Right cardiac atrium (tissue), 5 donors: ENCODE measurements at places on chromosomes 5 and 9. TPM values are rescaled to one million over a fixed set of nuclear protein-coding genes. Genes with fewer than 3 reads are reported as not detected.

DNA sequence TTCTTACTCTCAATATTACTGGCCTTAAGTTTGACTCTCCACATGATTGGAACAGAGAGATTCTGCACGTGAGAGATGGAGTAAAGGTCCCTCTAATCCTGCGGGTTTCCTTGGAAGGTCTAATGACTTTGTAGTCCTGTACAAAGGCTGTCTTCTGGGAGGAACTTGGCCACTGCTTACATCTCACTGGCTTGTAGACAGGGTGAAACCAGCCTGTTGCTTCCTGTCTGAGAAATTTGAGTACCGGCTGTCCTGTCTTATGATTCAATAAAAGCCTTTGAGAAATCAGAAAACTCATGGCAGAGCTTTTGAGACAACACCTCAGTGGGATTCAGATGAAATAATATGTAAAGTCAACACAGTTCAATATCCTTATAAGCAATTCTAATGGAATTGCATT lies 43.0 kb downstream of the IL31RA start:
- no peak for DNase-seq

GRCh38 chr5:168136340-168136739 lies 155.1 kb upstream of the WWC1 start:
- no peak for DNase-seq

DNA sequence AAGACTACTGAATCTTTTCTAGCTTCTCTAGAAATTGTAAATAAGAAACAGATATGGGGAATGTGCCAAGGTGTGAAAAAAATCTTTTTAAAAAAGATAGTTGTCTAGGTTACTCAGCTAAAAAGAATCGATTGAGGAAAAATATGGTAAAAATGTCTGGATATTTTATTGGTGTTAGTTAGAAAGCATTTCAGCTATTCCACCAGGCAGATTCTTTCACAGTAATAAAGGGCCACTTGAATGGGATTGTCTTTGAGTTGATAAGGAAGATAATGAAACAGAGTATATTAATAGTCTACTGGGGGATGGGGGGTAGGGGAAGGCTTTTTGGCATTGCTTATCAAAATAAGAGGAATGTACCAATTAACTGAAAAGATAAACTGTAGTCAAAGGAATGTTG lies 51.9 kb downstream of the SLIT3 start:
- DNase-seq = no peak

DNA sequence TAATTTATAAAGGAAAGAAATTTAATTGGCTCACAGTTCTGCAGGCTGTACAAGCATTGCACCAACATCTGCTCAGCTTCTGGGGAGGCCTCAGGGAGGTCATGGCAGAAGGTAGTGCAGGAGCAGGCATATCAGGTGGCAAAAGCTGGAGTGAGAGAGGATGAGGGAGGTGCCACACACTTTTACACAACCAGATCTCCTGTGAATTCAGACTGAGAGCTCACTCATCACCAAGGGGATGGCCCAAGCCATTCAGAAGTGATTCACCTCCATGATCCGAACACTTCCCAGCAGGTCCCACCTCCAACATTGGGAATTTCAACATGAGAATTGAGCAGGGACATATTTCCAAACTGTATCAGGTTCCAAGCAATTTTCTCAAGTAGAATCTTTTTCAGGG lies 84.7 kb upstream of the BRINP1 start:
- DNase-seq = no peak

- DNase-seq = no peak
These were observed 318.3 kb upstream of the IRX4 start for GRCh38 chr5:2201011-2201410.

DNA sequence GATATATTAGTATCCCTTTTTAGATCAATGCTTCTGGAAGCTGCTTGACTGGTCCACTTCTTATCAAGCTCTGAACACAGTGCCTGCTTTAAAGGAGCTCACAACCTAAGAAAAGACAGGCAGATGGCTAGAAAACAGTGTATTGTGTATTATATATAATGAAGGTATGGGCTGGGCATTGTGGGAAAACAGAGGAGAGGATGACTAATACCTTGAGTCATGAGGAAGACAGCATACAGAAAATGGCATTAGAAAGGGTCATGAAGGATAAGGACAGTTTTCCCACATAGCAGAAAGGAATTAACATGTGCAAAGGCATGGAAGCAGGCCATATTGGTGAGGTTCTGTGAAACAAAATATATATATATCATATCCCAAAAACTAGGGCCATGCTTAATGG lies 309.6 kb downstream of the MLLT3 start:
- DNase-seq = no peak

- DNase-seq = no peak
These were observed 34.8 kb upstream of the TMC1 start for GRCh38 chr9:72486594-72486955.

DNA sequence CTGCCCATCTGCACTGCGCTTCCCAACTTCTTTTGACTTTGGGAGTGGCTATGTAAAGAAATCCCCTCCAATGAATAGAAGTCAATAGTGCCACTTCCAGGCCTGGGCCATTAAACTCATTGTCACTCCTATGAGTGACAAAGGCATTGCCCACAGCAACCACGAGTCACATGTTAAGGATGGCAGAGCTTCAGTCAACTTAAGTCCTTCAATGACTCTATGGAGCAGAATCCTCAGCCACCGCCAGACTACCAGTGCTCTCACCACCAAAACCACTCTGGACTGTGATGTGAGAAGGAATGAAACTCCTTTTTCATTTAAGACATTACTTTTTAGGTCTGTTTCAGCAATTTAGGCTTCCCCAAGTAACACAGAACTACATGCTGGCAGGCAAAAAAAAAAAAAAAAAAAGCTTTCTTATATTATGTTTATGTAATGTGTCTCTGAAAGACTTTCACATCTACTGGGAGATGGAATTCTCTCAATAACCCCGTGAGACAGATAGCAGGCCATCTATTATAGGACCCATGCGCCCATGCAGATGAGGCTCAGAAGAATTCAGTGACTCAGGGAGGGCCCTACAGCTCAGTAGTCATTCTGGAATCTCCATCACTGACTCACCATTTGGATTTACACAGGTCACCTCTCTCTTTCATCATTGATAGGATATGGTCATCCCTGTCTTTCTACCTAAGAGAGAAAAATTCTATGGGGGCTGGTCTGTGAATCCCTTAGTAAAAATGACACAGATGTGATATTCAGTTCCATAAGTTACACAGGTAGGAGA lies 180.5 kb downstream of the CEMIP2 start:
- no peak for DNase-seq

The HARS1 gene
- total RNA-seq = 43.3 TPM

The GCNT4 gene
- total RNA-seq = 0.26 TPM

The FOXD4L3 gene
- total RNA-seq = not detected
